Aorta (tissue), 5 donors: ENCODE measurements at places on chromosomes 3 and 15. TPM values are rescaled to one million over a fixed set of nuclear protein-coding genes. Genes with fewer than 3 reads are reported as not detected.

IQCF6 gene
- total RNA-seq: not detected

NR2E3 gene
- 3.2 TPM for total RNA-seq

CNTN6 gene
- 0.48 TPM for total RNA-seq

IP6K1 gene
- 36.5 TPM for total RNA-seq

KY gene
- total RNA-seq: 1.8 TPM

HTR3D gene
- not detected for total RNA-seq

CRBN gene
- total RNA-seq: 43.2 TPM
